ENCODE measurements at places on chromosomes 12 and 14.

- DNase-seq: no peak
These were observed 12.1 kb upstream of the GPX2 start for GRCh38 chr14:64954491-64955240.

- no peak for DNase-seq
These were observed 52.3 kb upstream of the CCND2 start for GRCh38 chr12:4221258-4221620.

GRCh38 chr12:113936460-113936859 is 29.7 kb downstream of the RBM19 start:
- DNase-seq: no peak

DNA sequence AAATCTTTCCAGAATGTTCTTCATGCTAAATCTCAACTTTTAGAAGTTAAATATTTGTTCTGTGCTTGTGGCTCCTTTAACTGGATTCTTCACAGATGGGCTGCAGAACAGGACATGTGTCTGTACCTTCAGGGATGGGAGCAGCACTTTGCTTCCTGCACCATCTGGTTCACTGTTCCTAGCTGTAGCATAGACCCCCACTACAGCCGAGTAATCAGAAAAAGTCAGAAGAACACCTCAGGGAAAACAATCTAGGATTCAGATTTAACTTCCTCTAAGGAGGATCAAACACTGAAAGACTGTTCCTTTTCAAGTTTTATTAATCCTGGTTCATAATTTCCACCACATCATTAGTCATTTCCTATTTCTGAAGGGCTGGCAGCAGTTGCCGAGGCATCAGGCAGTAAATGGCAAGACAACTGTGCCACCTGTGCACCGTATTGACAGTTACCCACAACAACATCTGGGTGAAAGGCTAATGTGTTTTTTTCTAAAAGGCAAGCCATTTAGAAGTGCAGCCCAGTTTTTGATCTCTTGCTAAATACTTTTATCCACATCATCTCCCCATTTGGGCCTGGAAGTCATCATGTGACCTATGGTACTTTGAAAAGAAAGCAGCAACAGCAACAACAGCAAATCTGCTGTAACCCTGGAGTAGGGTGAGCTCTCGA is 212.8 kb upstream of the BMP4 start:
- no peak for DNase-seq

- DNase-seq: no peak
These were observed 19.2 kb upstream of the MAP1LC3B2 start for GRCh38 chr12:116539905-116540482.

GRCh38 chr12:99522456-99522855 is 125.1 kb upstream of the GARIN6 start:
- no peak for DNase-seq

- no peak for DNase-seq
These were observed 49.7 kb upstream of the OVCH1 start for GRCh38 chr12:29547151-29547632.

GRCh38 chr14:87171141-87171540 is 821.8 kb downstream of the GALC start:
- DNase-seq: no peak

GRCh38 chr14:20743556-20743955 is 2.1 kb upstream of the EDDM3A start:
- no peak for DNase-seq

DNA sequence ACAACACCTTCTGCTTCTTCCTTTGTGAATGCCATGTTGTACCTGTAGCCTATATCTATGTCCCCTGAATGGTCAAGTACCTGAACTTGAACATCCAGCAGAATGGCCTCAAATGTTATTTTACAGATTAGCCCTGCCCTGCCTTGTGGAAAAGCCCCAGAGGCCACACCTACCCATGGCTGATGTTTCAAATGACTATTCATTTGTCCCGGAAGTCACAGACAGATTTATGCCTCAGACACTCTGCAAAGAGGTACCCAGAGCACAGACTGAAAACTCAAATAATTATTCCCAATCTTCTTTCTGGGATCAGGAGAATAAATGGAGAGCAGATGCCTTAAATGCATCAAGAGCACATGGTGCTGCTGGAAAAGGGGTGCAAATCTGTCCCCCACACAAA is 13.0 kb upstream of the DPF3 start:
- DNase-seq: no peak

DNA sequence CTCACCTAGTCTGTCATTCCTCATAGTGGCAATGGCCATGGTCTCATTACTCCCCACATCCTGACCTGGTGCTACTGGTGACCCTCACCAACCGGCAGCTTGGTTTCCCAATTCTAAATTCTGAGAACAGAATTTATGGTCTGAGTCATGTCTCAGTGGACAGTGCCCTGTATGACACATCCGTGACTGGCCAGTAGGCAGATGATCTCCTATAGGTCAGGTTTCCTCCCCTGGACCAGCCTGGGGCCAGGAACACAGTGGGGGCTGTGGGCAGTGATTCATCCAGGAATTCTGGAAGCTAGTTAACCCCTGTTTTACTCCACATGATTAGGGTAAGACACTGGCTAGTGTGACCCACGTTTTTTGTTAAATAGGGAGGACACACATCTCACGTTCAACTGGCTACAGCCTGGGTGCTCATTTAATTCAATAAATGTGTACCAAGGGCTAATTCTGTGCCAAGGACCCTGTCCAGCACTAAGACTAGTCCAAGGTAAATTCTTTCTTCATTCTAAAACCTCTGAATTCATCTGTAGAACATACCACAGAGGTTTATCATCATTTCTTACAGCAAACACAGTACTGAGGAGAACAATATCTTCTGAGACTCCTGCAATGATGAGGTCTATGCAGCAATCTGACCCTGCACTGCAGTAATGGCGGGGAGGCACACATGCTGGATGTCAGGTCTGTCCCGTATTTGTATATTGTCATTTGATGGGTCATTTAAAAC is 249.6 kb upstream of the TBX3 start:
- no peak for DNase-seq

DNA sequence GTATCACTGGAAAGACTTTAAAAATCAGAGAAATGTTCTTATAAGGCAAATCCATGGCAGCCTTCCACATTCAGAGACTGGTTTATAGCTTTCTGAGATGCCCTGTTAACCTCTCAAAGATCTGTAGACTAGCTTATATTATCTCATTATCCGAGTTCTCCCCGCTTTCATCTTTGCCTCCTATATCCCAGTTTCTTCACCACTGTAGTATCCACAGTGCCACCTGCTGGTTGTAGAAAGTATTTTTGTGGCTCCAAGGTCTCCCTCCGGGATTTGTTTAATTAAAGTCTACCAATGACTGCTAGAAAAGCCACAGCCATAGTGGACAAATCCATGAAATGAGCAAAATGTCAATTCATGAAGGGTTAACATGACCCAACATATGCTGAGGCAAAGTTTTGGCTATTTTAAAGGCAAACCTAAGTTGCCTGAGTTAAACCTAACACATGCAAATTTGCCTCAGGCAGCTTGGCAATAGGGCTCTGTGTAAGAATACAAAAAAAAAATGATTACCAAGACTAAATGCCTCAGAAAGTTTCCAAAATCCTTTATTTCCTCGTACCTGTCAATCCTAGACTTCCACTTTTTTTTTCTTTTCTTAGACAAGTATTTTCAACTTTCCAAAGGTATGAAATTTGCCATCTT is 218.8 kb upstream of the BMP4 start:
- no peak for DNase-seq

GRCh38 chr14:103727313-103727980 is 11.8 kb downstream of the ZFYVE21 start:
- no peak for DNase-seq

DNA sequence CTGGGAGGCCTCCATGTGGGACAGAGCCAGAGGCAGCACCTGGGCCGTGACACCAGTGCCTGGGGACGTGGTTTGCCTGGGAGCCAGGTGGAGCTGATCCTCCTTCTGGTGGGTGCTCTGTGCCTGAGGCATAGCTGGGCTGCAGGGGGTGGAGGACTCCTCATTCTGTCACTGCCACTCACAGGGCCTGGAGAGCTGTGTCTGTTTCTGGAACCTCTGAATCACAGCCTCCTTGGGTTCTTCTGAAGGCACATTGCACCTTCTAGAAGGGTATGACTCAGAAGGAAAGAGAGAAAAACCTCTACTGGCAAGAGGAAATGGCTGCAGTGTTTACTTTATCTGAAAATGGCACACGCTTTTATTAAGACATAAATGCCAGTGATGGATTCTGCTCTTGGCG is 659.8 kb downstream of the VRK1 start:
- DNase-seq: peak; percentile 36

DNA sequence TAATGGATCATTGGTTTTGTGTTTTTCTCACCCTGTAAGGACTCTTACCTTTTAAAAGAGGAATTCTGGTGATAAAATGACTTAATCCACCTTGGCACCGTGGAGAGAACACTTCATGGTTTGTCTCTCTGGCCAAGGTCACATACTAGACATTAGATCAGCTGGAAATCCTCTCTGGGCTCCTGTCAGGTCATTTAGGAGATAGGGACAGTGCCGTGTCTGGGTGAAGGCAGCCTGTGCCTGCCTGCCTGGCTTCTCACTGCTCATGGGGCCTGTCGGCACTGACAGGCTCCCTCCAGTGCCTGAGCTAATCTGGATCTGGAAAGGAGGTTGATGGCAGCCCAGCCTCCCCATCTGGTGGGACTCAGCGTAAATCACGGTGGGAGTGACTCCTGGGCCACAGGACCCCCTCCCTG is 5.7 kb downstream of the CRADD start:
- no peak for DNase-seq

DNA sequence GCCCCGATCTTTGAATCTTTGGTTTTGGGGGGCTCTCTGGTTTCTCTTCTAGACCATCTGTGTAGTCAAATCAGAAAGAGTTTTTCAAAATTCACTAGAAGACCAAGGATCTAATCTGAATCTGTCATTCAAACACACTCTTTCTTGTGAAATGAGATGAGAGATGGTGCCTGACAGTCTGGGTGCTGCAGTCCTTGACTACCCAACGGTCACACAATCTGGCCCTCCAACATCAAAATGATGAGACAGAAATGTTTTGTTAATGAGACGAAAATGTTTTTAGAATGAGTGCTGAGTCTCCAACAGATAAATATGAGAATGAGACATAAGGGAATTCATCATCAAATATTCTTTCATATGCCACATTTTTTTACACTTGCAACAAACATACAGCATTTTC is 695.7 kb upstream of the USP15 start:
- no peak for DNase-seq

- no peak for DNase-seq
These were observed 831 bp upstream of the BTBD7 start for GRCh38 chr14:93333631-93334103.

GRCh38 chr12:27951898-27952297 is 20.6 kb downstream of the PTHLH start:
- no peak for DNase-seq
